Right lobe of liver (tissue), 6 donors: ENCODE measurements at places on chromosomes 6 and 20. TPM values are rescaled to one million over a fixed set of nuclear protein-coding genes. Genes with fewer than 3 reads are reported as not detected.
A peak's percentile ranks its signal among the peaks of the same experiment; 100 is the strongest.

GRCh38 chr20:58682656-58683531 is 9.7 kb upstream of the NPEPL1 start:
- no peak for DNase-seq

GRCh38 chr6:141677598-141678211 is 455.0 kb upstream of the GJE1 start:
- DNase-seq: no peak

DNA sequence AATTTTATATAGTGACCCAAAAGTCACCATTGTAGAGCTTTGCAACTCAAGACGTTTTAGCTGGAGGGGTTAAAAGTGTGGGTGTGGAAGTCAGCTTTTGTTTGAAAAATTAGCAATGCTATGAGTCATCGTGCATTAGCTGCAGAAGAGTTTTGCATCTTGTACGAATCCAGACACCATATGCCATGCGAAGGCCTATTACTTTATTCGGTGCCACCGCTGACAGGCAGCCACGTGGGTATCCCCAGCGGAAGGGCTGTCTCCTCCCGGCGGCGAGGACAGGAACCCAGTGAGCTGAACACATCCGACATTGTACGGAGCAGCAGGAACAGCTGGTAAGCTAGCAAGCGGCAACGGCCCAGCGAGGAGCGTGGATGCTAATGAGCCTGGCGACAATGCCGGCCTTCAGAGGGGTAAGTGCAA is 84.4 kb downstream of the INSM1 start:
- peak; percentile 43 for DNase-seq

The GPR63 gene
- total RNA-seq: not detected

- no peak for DNase-seq
Measured at GRCh38 chr20:17485017-17485416, 46.2 kb downstream of the BFSP1 start.

- DNase-seq: peak; percentile 68
Measured at GRCh38 chr6:24935366-24936152, at the start of gene RIPOR2. RIPOR2 (minus strand) TSS chr6:24935960; CDS start chr6:24935898, 62 bp downstream.

GRCh38 chr6:33392595-33392948 is 949 bp downstream of the KIFC1 start:
- no peak for DNase-seq

- DNase-seq: no peak
Measured at GRCh38 chr6:65075705-65076230, 631.3 kb downstream of the EYS start.

- DNase-seq: peak; percentile 42
Measured at GRCh38 chr20:32333988-32334885, 23.9 kb upstream of the ASXL1 start.

DNA sequence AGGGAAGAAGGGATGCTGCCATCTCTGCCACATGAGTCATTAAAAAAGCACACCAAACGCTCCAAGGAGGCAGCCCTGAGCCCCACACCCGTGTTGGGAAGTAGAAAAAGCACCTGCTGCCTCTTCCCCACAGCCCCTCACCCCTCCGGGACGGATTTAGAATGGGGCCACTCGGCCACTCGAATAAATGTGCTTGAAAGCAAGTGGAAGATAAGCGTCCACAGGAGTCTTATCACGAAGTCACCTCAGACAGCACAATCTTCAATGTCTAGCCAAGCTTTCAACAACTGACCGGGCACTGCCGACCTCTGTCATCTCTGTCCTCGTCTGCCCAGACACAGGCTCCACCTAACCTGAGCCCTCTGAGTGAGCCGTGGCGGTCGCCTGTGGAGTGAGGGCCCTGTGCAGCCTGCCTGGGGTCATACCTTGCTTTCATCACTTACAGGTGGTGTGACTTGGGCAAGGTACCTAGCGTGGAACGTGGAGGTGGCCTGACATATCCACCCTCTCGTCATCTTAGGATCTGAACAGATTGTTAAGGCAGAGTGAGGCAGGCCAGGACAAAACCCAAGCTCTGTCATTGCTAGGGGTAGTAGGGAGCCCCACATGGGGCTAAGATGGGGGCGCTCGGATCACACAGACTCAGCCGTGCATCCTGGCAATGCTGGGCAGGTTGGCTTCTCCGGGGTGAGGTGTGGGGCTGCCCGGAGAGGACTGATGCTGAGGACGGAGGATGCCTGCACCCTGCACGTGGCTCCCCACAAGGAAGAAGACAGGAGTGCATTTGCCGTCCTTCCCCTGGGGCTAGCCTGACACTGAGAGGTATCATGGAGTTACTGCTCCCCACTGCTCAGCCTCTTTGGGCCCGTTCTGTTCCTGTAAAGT is 34.8 kb downstream of the PSMG4 start:
- no peak for DNase-seq

- no peak for DNase-seq
Measured at GRCh38 chr6:157150076-157150475, 173.2 kb downstream of the TMEM242 start.

- DNase-seq: no peak
Measured at GRCh38 chr6:31940256-31940664, 5.6 kb upstream of the CFB start.

The ZBTB9 gene
- total RNA-seq: 2.5 TPM

The PPARD gene
- 18.8 TPM for total RNA-seq

GRCh38 chr6:143059663-143060353 is 881 bp upstream of the AIG1 start:
- peak; percentile 41 for DNase-seq

GRCh38 chr6:111748231-111748647 is 125.0 kb downstream of the FYN start:
- DNase-seq: no peak

DNA sequence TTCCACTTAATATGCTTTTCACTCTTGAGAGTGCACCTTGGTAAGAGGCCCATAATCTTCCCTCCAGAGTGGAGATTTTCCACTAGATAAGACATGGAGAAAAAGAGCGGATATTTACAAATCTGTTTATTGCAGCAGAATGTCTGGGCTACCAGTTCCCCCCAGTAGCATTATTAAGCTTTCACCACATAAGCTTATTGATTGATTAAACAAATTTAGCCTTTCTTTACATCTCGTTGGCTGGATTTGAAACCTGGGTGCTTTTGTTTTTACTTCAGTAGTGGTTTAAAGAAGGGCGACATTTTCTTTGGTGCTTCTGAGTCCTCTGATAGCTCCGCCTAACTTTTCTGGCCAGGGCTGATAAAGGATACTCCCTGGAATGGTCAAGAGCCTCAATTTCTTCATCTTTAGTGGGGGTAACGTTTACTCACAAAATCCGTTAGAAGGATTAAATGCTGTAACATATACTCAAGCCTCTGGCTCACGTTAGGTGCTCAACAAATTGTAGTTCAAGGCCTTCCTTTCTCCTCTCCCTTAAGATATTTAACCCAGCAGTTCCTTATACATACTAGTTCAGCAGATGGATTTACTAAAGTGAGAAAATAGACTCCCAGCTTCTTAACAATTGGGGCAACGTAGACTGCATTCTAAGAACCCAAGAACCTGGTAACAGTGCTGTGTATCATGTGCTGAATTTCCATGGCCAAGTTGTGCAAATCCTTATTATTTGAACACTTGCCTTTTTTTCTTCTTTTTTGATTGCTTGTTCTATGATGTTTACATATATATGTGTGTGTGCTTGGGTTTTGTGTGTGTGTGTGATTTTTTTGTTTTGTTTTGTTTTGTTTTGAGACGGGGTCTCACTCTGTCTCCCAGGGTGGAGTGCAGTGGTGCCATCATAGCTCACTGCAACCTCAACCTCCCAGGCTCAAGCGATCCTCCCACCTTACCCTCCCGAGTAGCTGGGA is 91.4 kb downstream of the RREB1 start:
- DNase-seq: no peak

- DNase-seq: peak; percentile 55
Measured at GRCh38 chr20:47334022-47334551, 22.4 kb downstream of the ZMYND8 start.

The ADGRG6 gene
- total RNA-seq: 87.9 TPM

The PPP1R14C gene
- not detected for total RNA-seq

GRCh38 chr20:36367907-36368799 is 62.0 kb downstream of the DLGAP4 start:
- DNase-seq: no peak

- peak; percentile 63 for DNase-seq
Measured at GRCh38 chr20:36093025-36093803, 61.3 kb upstream of the EPB41L1 start.

The BEND3 gene
- total RNA-seq: 0.86 TPM

The KCNG1 gene
- 0.19 TPM for total RNA-seq

The LY6G6C gene
- total RNA-seq: not detected

- DNase-seq: no peak
Measured at GRCh38 chr20:33606118-33606771, 55.9 kb upstream of the C20orf144 start.

The FARS2 gene
- total RNA-seq: 12.5 TPM

DNA sequence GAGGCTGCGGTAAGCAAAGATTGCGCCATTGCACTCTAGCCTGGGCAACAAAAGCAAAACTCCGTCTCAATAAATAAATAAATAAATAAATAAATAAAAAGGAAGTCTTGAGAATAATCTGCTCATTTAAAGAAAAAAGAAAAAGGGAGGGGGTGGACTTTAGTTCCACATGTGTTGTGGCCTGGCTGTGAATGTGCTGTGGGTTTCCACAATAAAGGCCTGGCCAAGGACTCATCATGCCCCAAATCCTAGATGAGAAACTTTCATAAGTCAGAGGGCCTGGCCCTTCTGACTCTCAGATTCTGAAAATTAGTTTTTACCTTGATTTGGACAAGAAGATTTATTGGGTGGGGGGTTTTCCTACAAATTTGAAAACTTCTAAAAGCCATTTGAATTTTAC is 48.4 kb downstream of the RIOK1 start:
- no peak for DNase-seq
